ENCODE measurements at places on chromosomes 12 and 14.
A peak's percentile ranks its signal among the peaks of the same experiment; 100 is the strongest.

DNA sequence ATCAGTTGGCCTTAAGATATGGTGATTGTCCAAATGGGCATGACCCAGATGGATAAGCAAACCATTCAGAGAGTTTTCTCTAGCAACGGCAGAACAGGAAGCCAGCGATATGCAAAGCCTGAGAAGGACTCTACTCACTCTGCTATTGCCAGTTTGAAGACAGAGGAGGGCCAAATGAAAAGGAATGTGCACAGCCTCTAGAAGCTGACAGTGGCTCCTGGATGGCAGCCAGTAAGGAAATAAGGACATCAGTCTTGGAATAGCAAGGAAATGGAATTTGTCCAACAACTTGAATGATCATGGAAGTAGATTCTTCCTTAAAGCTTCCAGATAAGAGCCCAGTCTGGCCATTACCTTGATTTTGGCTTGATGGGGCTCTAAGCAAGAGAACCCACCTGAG, 60.0 kb downstream of the TMTC2 start:
- DNase-seq, result no peak

DNA sequence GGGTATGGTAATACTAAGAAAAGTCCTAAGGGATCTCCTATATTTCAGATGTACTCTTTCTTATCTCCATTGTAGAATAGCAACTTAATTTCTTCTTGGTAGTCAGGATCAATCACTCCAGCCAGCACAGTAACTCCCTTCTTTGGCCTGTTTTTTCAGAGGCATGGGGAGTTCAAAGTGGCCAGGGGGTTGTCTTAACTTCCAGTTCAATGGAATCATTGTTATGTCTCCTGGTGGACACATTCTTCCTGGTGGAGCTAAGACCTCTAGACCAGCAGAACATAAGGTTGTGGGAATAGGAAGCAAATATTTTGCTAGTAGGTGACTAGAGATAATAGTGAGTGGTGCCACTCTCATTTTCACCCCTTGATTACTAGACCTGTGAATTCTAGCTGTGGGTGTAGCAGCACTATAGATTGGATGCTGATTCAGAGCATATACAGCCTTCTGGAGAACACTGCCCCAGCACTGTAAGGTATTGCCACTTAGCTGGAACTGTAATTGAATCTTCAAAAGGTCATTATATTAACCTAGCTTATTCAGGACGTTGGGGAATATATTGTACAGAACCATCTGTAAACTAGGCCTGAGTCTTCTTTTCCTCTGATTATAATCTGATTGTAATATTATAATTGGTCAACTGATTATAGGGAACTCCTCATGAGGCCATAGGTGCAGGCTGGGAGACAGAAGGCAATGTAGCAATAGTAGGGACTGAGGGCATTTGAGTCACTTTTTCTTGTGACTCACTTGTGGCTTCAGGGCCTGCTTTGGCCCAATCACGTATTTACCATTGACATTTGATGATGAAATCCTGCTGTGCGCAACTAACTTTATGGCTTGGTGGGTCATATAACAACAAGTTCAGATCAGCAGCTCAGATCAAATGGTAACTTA, 60.2 kb upstream of the ATP2B1 start:
- DNase-seq, result peak; percentile 95

GRCh38 chr14:93103392-93104080, 12.2 kb downstream of the ITPK1 start:
- DNase-seq, result no peak

DNA sequence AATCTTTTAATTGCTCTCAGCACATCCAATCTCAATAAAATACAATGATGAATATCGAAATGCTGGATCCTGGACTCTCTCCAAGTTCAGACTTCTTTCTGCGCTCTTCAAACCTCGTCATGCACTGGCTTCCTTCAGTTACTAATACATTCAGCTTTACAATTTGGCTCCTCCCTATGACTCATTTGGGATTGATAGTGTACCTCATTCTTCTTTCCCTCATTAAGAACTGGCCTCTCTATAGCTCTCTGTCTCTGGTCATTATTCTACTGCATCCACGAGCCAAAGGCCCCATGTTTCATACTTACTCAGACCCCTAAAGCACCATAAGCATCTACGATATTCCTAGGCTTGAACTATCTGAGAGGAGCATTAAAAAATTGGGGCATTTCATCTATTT, 4.9 kb downstream of the TSPAN8 start:
- no peak for DNase-seq

- no peak for DNase-seq
Observed at GRCh38 chr14:47427629-47428028, 247.8 kb downstream of the MDGA2 start.

- DNase-seq, result no peak
Observed at GRCh38 chr12:26750531-26751175, 82.3 kb downstream of the ITPR2 start.

GRCh38 chr14:32726516-32726915, 212.2 kb upstream of the NPAS3 start:
- no peak for DNase-seq

DNA sequence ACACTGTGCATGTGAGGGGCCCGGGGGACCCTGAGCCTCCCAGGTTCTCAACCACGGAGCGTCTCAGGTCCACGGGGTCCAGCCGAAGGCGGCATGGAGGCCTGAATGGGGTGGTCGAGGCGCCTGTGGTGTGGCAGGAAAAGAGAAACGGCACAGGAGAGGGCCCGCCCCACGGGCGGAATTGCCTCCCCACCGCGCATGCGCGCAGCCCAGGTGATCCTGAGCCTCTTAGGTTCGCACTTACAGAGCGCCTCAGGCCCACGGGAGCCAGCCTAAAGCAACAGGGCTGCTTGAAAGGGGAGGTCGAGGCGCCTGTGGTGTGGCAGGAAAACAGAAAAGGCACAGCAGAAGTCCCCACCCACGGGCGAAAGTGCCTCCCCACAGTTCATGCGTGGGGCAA, 311.0 kb downstream of the ALG10 start:
- no peak for DNase-seq

DNA sequence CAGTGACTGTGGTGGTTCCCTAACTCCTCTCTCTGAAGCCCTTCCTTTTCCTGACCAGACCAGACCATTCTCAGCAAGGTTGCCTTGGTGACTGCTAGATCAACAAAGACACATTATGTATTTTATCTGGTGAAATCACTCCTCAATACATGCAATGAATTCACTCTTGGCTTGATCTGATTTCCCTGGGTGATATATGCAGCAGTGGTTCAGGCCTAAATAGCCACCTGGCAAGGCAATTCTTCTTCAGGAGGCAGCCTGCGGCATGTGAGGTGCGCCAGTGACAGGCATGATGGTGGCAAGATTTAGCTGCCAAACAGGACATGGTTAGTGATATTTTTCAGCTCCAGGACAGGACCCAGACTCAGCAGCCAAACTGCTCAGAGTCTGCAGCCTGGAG, 350.3 kb upstream of the CCDC196 start:
- no peak for DNase-seq

DNA sequence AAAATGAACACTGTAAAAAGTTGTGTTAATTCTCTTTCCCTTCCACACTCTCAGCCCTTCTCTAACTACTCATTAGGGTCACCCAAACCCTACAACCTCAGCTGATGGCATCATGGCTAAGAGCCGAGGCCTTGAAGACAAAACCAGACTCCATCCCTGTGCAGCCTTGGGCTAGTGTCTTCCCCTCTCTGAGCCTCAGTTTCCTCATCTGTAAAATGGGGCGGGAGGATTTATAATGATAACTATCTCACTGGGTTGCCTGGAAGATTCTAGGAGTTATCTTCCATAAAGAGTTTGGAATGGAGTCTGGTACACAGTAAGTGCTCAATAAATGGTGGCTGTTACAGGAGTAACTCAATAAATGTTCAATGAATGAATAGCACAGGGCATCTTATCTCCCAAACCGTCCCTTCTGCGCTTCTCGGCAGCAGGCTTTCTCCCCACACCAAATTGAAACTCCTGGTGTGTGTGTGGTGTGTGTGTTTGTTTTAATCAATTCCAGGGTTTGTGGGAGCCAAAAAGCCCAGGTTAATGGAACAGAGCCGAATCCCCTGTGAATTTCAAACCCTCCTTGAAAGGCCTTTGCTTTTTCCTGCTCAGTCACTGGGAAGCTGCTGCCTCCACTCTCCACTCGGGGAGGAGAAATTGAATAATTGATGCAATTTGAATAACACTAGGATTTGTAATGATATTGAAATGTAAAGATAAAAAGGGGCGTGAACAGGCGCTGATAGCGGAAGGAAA, 61.2 kb upstream of the FAM222A start:
- no peak for DNase-seq

- DNase-seq, result no peak
Observed at GRCh38 chr12:130768120-130768519, 52.0 kb upstream of the RIMBP2 start.

DNA sequence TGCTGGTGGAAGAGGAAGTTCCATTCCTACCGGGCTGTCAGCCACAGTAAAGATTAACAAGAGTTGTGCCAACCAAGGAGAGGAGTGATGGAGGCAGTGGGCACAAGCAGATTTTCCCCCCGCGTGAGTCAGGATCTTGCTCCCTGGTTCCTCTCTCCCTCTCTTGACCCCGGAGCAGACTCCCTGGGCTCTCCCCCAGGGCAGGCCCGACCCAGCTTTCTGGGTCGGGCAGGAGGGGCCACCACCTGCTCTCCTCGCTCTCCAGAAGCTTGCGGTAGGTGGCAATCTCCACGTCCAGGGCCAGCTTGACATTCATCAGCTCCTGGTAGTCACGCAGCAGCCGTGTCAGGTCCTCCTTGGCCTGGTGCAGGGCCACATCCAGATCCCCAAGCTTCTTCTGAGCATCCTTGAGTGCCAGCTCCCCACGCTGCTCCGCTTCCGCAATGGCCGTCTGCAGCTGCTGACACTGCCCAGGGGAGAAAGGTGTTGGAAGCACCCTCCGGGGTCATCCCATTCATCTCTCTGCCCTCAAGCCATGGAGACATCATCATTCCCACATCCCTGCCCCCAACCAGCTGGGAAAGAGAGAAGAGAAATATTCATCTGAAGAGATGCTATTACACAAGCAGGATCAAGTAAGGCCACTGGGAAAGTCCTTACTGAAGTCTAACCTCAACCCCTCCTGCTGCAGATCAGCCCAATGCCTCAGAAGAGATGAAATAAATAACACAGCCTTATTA, 9.0 kb upstream of the KRT4 start:
- no peak for DNase-seq

DNA sequence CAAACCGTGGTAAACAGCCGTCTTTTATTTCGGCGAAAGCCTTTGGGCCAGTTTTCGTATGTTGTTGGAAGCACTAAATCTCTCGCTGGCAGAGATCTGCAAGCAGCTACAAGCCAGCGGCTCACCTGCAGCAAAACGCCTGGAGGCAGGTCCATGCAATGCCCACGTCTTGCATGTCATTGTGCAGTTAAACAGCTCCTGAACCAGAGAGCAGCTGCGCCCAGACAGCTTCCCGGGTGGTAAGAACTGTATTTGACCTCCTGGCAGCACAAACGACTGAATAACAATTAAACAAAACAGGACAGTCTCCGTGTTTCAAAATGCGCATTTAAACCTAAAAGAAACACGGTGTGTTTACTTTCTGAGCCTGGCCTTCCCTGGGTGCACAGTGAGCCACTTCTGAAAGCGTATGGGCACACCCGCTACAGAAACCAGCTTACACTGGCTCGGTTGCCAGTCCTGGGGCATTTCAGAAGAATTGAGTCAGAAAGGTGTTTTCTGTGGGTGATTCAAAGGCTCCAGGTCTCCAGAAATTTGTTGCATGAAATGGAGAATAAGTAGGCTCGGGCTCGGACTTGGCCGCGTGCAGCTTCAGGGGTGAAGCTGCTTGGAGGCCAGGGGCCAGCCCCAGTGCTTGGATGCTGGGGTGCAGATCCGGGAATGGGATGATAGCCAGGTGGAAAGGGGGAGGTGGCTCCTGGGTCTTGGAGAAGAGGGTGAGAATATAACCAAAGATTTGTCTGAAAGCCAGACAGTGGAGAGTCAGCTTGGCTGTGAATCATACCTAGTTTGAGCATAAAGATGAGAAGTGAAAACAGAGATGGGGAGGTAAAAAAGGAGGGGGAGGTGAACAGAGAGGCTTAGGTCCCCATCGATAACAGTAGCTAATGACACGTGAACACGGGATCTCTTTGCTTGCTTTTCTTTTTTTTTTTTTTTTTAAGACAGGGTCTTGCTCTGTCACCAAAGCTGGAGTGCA, 24.9 kb upstream of the FZD10 start:
- no peak for DNase-seq

DNA sequence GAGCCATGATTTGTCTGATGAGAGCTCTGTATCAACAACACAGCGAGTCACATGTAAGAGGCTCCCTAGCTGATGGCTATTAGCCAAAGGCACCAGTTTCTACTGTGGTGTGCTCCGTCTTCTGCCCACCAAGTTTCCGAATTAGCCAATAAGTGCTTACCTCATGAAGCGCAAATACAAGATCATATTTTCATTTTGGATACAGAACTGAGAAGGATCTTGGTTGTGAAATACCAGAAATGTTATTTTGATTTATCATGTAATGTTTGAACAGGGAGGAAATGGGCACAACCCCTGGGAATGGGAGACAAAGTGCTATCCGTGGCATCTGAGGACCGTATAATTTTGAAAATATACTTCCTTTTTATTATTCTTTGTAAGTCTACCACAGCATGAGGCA, 234.3 kb downstream of the DACT1 start:
- DNase-seq, result peak; percentile 36

- no peak for DNase-seq
Observed at GRCh38 chr12:20620261-20620660, 74.9 kb upstream of the SLCO1C1 start.

GRCh38 chr14:34662561-34663088, 32.7 kb upstream of the SNX6 start:
- no peak for DNase-seq

DNA sequence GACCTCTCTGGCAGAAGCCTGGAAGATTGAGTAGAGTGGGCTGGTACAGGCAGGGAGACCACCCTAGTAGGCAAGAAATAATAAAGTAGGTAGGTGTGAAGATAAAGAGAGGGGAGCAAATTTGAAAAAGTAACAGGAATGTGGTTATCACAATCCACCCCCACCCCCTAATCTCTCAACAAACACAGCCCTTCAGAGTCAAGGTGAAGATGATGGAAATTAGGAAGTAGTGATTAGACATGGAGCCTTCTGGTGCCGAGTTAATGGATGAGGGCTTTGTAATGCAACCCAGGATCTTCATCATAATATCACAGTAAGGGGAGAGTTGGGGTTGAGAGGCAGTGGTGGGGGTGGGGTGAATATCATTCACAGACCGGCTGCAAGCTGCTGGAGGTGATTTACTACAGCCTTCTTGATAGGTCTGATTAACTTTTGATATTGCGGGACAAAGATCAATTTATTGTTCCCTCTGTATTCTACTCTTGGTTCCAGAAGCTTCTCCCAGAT, 29.2 kb upstream of the CRY1 start:
- no peak for DNase-seq

DNA sequence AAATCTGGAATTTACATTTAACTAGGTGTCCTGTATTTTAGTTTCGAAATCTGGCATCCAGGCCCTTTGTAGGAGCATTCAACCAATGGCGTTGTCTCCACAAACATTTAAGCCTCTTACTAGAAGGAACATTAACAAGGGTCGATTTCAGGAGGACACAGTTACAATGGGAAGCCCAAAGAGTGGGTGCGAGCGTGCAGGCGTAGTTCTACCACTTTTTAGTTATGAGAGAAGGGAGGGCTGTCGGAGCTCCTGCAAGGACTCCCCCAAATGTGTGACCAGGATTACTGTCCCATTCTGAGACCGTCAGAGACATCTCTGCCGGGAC, 365 bp upstream of the ABHD4 start:
- no peak for DNase-seq

GRCh38 chr14:105093038-105093430, 27.8 kb upstream of the GPR132 start:
- peak; percentile 12 for DNase-seq

- no peak for DNase-seq
Observed at GRCh38 chr12:52800259-52800917, 4.5 kb upstream of the KRT3 start.

Data from brain microvascular endothelial cell (primary cell).